ENCODE measurements at places on chromosomes 12 and 14.

DNA sequence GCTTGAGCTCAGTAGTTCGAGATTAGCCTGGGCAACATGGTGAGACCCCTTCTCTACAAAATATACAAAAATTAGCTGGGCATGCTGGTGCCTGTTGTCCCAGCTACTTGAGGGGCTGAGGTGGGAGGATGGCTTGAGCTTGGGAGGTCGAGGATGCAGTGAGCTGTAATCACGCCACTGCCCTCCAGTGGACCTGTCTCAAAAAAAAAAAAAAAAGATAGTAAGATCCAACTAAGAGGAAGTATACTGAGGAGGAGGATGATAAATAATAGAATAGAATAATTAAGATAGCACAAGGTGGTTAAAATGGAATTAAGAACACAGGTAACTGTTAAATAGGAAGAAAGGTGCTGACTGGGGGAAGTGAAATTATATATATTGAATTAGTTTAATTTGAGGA, 37.0 kb upstream of the BAZ1A start:
- no peak for DNase-seq

GRCh38 chr12:116687888-116688287, 50.0 kb downstream of the SPRING1 start:
- DNase-seq, result peak; percentile 30

GRCh38 chr12:112480931-112481330, 62.2 kb downstream of the PTPN11 start:
- no peak for DNase-seq

- DNase-seq, result no peak
Observed at GRCh38 chr12:127588249-127588648, 678.7 kb upstream of the TMEM132C start.

DNA sequence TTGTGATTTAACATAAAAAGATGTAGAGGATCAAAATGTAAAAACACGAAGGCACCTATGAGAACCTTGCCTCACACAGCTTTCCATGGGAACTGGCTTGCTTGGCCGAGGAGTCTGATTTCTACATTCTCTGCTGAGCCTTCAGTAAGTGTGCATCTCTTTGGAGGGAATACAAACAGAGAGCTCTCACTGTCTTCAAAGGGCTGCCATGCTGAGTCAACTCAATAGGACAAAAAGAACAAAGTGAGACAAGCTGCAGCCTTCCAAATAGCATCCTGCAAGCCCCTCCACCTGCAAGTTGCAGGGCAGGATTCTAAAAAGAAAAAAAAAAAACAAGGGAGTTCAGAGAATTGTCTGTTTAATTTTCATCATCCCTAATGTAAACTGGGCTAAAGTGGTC, 411.9 kb downstream of the NELL2 start:
- no peak for DNase-seq

Measured in activated CD4-positive, alpha-beta T cell treated with anti-CD3 and anti-CD28 coated beads, Interleukin-2, amount 50 U/mL, for 16 hours (primary cell).